ENCODE measurements at places on chromosomes 12 and 14. TPM values are rescaled to one million over a fixed set of nuclear protein-coding genes. Genes with fewer than 3 reads are reported as not detected.

DNA sequence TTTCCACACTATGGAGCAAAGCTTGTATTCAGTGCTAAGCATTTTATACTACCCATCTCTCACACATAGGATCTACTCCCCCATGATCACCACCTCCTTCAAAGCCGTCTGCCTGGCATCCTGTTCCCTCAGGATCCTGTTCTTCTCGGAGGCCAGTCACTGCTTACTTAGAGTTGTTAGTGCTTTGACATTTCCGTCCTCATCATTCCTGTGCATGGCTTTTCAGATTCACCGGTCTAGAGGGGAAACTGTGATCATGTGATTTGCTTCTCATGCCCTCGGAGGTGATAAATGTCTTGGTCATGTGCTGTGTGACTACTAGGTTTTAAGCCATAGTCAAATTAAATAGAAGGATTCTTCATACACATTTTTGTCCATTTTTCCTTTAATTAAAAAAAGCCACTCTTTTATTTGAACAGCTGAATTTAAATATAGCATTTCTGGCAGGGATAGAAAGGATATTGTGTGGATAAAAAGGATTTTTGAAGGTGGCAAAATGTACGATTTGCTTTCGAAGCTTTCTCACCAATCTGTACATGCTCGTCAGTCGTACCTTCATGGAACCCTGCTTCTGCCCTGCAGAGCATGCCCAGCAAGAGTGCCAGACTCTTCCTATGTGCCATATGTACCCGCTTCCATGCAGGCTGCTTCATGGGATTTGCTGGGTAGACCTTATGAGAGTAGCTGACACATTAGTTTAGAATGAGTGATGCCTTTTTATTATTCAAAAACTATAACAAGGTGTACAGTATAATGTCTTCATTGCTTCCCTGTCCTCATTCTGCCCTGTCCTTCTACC is 53.3 kb downstream of the BMAL2 start:
- DNase-seq: no peak

DNA sequence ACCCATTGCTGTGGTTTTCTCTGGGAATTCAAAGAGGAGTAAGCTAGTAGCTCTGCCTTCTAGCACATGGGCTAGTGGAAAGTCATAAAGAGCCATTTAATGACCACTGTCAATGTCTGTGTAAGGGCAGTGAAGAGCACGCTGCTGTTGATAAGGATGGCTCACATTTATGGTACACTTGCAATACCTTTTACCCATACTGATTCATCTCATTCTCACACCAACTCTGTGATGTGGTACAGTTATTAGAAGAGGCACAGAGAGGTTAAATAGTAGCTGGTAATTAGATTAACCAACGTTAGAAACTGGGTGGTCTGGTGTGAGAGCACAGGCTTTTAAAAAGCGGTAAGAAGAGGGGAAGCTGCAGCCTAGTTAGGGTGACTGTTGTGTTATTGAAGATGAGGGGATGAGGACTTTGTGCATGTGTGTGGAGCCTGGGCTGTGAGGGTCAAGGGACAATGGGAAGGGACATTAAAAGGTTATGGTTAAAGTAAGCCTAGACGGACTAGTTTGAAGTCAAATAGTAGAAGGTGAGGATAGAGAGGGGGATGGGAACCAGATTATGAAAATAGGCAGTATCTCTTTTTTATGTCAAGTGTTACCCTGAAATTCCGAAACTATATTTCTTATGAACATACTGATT is 25.2 kb downstream of the RASSF3 start:
- no peak for DNase-seq

- DNase-seq: no peak
Measured at GRCh38 chr12:15477761-15478160, 155.5 kb downstream of the PTPRO start.

GRCh38 chr14:92916201-92916600 is 6.7 kb upstream of the CHGA start:
- no peak for DNase-seq

GRCh38 chr12:132665794-132666193 is 21.3 kb downstream of the POLE start:
- DNase-seq: no peak

DNA sequence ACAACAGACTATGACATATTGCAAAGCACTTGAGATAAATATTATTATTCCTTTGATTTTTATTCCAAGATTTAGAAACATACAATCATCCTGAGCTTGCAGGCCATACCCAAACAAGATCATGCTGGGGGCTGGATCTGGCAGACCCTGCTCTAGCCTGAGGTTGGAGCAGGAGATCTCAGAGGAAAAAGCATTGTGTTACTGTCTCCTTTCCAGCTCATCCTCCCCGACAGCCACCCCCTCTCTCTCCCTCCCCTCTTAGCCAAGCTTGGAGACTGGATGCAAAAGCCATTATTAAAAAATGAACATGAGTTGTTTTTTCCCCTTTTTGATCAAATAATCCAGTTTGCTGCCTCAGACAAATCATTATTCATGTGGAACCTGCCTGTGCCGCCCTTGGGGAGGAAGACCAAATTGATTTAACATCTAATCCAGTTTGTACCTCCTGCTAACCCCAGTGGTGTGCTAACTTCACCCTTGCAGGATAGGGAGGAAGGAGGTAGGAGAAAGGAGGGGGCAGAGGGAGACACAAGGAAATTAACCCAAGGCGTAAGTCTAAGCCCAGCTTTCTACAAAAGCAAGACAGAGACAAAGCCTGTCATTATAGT is 565.8 kb upstream of the TBX3 start:
- DNase-seq: no peak

DNA sequence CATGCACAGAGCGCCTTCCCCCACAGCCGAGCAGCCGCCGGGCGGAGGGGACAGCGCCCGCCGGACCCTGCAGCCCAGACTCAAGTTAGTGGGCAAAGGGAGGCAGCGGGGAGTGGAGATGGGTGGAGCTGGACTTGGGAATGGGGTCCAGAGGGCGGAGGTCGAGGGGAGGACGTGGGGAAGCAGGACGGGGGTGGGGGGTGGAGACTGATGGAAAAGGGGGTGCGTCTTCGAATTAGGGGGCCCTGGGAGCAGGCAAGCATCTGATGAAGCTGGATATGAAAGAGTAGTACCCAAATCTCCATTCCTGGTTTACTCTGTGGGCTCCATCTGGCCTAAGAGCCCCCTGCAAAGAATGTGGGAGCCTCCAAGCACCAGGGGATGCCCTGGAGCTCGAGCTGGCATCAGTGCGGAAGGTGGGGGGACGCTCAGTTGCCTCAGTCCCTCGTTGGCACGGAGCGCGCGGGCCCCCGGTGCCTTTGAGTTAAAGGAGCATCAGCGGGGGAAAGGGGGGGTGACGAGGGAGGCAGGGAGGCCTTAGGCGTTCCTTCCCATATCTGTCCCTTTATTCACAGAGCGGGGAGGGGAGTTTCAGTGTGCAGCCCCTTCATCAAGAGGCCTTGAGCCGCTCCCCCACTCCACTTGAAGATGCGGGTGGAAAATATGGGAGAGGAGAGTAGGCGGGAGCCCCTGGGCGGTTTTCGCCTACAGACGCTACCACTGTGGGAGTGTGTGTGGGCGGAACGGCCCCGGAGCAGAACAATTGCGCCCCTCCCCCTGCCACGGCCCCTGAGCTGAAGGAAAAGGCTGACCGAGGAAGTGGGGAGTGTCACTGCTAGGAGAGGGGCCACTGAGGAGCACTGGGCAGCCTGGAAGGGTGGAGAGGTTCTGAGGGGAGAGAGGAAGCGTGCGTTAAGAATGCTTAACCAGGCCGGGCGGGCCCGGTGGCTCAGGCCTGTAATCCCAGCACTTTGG is 644 bp downstream of the NAB2 start:
- DNase-seq: no peak

DNA sequence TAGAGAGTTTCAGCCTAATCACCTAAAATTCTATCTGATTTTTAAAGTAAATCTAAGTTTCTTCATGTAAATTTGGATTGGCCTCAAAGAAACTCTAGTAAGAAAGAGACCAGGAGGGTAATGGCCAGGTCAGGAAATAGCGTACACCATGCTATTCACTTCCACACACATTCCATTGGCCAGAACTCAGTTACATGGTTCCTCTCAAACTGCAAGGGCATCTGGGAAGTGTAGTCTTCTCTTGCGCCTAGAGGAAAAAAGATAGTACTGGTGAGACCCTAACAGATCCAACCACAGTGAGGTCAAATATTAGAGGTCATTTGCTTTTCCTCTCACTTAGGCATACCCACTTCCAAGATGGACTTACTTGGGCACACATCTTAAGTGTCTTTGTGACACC is 39.1 kb downstream of the MBIP start:
- no peak for DNase-seq

DNA sequence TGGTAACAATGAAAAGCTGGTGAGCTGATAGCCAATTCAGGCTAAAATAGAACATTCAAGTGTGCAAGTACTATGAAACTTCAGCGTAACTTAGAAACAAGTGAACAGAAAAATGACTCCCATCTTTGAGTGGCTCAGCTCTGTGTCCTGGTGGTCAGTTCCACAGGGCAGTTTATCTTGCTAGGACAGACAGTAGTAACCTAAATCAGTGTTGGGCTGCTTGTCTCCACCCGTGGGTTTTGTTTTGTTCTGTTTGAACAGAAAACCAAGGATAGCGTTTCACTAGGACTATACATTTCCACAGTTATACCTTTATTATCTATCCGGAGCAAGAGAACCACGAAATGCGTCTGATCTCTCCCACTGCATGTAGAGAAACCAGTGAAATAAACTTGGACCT is 467.8 kb downstream of the EGLN3 start:
- DNase-seq: no peak

- no peak for DNase-seq
Measured at GRCh38 chr12:110741341-110742095, 1.2 kb downstream of the PPP1CC start.

- DNase-seq: no peak
Measured at GRCh38 chr12:92030618-92031017, 115.0 kb downstream of the BTG1 start.

DNA sequence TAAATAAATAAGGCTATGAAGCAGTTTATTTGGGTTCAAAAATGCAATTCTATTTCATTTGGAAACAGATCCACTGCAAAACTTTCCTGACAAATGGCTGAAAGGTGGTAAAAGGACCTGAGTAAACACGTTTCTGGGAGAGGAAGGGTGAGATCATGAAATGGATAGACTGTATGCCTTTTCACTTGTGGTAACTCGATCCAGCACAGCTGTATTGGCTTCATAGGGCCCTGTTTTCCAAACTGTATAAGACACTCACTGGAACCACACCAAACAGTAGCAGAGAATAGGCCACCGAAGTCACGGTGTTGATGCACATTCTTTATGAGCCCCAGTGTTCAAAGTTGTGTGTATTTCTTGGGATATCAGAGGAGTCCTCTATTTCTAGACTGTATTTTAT is 325.2 kb upstream of the DIO2 start:
- no peak for DNase-seq

DNA sequence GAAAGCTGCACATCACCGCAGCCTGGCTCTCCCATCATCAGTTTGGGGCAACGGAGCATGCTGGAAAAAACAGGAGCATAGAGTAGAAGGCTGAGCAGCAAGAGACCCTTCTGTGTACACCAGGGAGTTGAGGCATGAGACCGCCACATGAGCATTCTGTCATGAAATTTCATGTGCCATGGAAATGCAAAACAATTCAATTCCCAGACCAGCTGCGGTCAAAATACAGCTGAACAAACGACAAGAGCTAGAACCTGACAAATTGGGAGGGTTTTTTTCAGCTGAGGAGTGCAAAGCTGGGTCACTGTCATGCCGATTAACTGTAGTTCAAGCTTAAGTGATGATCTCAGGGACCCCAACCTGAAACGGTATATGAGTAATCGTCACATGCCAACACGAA is 37.1 kb downstream of the TMEM30B start:
- DNase-seq: no peak

- DNase-seq: no peak
Measured at GRCh38 chr12:114682785-114683708, 928 bp downstream of the TBX3 start.

- DNase-seq: no peak
Measured at GRCh38 chr14:63204407-63205043, at the start of gene RHOJ. RHOJ (plus strand) TSS chr14:63204443; CDS start chr14:63204870, 427 bp downstream.

GRCh38 chr14:54867011-54867410 is 35.6 kb downstream of the GCH1 start:
- DNase-seq: no peak

DNA sequence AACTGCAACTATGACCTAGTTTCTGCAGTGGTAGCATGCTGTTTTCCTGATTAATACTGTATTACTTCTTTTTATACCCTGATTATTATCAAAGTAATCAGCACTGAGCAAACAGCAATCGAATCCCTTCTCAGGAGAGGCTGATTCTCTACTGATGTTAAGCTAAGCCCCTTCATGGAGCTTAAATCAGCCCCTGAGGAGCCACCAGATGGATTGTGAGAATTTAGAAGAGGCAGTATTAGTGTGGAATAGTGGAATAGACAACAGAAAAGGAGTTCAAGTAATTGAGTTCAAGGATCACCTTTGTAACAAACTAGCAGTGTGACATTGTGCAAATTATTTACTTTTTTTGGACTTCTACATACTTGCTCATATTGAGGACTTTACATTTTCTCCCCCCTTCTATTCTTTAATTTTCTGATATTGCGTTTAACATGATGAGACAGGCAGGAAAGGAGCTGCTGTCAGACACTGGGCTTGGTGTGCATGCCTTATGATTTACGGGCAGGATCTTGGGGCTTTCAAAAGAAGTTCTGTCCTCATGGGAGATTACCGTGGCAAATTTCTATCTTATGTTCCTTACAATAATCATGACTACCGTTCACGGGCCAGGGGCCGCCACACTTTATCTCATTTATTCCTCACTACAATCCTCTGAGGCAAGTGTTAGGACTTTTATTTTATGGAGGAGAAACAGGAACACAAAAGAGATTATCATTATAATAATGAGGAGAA is 68.0 kb downstream of the PTPRR start:
- DNase-seq: no peak

- DNase-seq: no peak
Measured at GRCh38 chr12:118880720-118881493, 100.4 kb upstream of the SRRM4 start.

- no peak for DNase-seq
Measured at GRCh38 chr14:58737511-58737910, 99.7 kb downstream of the DACT1 start.

The CEBPE gene
- total RNA-seq: not detected

The IL22 gene
- total RNA-seq: not detected

The PPP2R5E gene
- 56.7 TPM for total RNA-seq

The GALNT16 gene
- 9.5 TPM for total RNA-seq

The LMO3 gene
- total RNA-seq: 39.4 TPM

The SLC5A8 gene
- total RNA-seq: 0.12 TPM

The CPNE6 gene
- not detected for total RNA-seq

The TAS2R20 gene
- 3.8 TPM for total RNA-seq

The KLRF2 gene
- total RNA-seq: not detected

The IQSEC3 gene
- 2.5 TPM for total RNA-seq

The TAS2R7 gene
- total RNA-seq: not detected

The AMN gene
- total RNA-seq: 3.0 TPM

The TCL1B gene
- not detected for total RNA-seq

The KRT5 gene
- not detected for total RNA-seq

The SLC39A2 gene
- not detected for total RNA-seq
